ENCODE measurements at places on chromosomes 2 and 18.

DNA sequence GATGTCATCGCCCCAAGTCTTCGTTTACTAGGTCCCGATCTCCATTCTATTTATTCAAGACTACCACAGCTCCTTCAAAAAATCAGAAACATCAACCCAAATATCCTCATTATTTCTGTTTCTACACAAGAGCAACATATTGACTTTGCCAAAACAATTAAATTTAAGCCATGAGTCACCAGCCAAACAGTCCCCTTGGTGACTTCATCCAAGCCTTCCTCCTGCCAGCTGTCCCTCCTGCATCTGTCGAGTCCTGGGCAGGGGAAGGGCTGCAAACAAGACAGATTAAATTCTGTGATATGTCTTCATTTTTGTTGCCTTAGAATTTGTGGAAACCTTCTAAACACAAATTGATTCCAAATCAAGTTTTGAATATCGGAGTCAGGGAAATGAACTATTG, 110.3 kb downstream of the SP3 start:
- DNase-seq: no peak

- DNase-seq: peak; percentile 36
These were observed 91.4 kb upstream of the IL1R2 start for GRCh38 chr2:101900375-101900774.

- no peak for DNase-seq
These were observed 668.0 kb upstream of the FAM98A start for GRCh38 chr2:34266908-34267697.

DNA sequence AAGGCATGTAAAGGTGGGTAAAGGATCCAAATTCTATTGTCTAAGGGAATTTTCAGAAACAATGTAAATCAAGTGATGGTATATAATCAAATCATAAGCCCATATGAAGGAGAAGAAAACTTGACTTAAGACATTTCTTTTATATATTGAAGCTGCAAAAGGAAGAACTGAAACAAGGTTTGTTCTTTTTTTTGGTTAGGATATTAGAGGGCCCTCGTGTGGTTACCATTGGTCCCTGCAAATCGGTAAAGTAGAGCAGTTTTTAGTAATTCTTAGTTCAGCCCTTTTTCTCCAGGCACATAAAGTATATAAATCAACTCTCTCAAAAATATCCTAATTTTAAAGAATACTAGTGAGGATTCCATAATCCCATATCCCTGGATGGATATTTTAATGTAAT, 105.6 kb upstream of the STK17B start:
- no peak for DNase-seq

DNA sequence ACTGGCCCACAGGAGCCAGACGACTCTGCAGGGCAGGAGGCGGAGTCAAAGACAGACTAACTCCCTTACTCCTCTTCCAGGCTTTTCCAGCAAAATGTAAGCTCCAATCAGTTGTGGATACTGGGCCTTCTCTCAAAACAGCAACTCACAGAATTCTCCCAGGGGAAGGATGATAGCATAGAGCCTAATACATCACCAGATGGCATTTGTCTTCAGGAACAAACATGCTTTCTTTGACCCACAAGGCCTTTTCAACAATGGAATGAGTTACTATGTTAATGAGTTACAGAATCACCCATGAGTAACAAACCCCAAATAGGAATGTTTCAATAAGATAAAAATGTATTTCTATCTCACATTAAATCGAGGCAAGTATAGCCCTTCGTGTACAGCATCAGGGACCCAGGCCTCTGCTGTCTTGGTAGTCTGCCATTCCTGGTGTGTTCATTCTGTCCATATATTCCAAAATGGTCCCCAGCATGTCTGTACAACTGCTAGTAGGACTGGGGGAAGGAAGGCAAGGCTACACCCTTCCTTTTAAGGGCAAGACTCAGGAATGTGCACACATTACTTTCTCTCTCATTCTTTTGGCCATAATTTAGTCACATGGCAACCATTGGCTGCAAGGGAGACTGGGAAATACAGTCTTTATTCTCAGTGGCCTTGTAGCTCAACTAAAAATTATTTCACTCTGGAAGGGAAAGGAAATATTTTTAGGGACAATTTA, 76.4 kb downstream of the BOD1L2 start:
- no peak for DNase-seq

DNA sequence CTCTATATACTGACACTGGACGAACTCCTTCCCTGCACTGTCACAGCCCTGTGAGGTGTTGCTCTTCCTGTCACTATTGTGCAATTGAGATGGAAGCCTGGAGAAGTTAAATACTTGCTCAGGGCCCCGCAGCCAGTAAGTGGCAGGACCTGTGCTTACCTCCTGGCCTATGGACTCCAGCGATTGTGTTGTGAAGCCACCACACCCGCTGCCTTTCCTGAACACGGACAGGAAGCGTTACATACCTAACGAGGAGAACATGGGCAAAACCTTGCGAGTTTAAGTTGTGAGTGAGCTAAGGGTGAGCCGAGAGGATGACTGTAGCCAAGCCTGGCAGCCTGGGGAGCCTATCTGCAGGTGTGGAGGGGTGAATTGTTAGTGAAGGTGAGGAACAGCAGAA, 26.1 kb downstream of the RAB31 start:
- DNase-seq: no peak

DNA sequence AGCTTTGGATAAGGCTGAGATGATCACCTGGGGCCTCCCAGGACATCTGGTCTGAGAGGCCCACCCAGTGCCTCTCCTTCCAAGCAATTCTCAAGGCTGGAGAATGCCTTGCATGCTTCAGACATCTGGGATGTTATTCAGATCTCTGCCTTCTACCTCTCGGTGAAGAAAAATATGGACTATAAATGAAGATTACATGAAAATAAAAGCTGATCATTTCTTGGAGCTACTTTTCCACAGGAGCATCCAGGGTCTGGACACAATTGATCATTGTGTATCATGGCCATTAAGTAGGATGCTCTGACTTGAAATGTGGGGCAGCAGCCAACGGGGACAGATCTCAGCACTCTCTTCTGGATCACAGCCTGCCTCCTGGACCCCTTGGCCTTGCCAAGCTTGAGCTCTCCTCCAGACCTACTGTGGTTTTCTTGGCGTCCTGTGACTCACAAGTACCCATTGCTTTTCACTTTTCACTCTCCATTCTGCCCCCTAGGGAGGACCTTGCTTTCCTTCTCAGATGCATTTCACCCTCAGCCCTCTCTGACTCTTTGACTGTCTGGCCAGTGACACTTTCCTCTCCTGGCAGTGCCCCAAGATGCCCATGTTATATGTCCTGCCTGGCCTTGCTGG, 203.1 kb downstream of the INSIG2 start:
- no peak for DNase-seq

DNA sequence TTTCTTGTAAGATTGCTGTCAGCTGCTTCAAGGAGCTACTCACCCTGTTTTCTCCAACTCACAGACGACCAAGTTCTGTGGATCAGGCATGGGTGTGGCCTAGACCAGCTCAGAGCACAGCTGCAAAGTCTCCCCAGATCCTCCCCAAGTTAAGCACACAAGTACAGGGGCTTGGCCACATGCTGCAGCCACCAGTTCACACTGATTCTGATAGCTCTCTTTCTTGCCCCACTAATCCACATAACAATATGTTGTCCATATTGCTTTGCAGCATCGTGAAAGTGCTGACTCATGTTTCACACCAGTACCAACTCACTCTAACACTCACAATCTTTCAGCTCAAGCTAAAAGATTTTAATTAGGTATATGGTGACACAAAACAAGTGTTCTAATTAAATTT, 437.0 kb downstream of the PARD3B start:
- no peak for DNase-seq

DNA sequence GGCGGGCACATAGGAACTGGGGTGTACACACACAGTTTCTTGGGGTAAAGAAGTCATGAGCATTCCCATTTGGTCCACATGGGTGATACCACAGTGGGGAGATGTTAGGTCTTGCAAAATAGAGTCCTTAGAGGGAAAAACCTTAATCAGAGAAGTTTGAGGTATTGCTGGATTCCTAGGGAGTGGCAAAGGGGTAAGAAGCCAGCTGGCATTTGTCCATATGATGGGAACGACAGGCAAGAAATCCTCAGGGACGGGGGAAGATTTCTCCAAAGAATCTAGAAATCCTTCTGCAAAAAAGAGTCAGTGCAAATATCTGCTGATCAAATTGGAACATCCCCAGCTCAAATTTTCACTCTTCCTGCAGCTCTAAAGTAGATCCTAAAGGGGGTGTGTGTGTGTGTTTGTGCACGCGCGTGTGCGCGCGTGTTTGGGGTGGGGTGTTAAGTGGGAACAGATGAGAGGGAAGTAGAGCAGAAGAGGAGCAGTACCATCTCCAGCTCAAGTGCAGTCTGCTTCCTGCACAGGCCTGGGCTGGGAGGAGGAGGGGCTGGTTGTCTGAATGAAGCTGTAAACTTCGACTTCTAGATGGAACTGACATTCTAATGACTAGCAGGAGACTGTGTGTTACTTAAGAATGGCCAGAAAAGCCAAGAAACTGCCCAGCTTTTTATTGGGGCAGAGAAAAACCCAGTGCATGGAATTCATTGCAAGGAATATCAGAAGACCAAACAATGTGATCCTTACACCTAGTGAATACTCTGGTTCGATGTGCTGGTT, 168.0 kb downstream of the SPP2 start:
- DNase-seq: no peak

DNA sequence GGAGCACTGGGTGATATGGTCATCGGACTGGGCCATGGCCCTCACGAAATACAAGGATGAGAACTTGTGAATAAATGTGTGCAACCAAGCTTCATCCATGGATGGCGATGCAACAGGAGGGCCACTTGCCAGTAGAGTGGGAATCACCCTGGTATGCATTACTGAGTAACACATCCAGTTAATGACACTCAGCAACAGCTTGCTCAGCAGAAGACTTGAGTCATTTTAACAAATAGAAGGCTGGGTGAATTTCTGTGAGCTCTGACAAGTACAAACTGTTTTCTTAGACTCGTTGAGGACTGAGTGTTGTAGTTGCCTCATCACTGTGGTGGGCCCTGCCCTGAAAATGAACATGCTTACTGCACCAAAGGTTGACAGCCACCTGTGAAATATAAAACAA, 221.6 kb downstream of the NCKAP5 start:
- DNase-seq: no peak

Measured in stimulated activated CD4-positive, alpha-beta T cell treated with anti-CD3 and anti-CD28 coated beads, Interleukin-4, amount 100 ng/mL, for 1 hour (primary cell).